ENCODE measurements at places on chromosomes 6 and 20. TPM values are rescaled to one million over a fixed set of nuclear protein-coding genes. Genes with fewer than 3 reads are reported as not detected.

DNA sequence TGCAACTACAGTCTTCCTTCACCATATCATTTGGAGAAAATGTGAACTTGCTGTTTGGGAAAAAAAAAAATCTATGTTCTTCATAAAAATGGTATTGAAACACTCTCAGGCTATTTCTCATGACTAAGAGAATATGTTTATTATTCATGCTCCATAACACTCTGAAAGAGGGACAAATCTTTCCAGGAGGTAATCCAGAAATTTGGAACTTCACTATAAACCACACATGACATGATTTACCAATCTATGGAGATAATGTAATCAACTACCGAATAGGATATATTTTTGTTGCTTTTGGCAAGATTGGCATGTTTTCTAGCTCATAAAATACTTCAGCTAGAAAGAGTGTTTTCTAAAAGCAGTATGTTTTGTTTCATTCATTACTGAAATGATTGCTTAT is 56.3 kb downstream of the THEMIS start:
- DNase-seq, result no peak

- no peak for DNase-seq
These were observed 48.1 kb downstream of the FOXC1 start for GRCh38 chr6:1657771-1658165.

DNA sequence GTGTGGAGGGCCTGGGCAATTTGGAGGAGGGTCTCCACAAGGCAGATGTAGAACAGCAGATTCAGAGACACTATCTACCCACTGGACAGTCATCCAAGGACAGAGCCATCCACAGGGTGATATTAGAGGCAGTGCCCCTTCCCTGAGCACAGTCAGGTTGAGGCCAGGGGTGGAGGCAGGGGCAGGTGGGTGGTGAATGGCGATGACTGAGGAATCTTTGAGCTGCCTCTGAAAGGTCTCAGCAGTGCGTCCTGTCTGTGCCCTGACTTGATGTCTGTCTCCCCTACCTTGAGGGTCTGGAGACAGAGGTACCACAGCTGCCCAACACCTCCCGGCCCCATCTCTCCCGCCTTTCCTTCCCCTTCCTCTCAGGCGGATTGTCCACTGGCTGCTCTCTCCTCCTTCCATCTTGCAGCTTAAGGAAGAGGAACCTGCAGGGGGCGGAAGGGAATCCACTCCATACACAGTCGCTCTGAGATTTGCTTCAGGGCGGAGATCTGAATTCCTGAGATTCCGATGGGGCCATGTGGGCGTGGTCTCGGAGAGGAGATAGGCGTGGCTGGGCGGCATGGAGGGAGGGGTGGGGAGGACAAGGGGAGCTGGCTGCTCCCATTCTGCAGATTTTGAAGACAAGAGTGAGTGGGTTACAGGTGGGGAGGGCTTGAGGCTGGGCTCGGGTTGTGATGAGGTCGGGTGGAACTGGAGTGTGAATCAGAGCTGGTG is 1.7 kb downstream of the MUCL3 start:
- DNase-seq, result peak; percentile 81

DNA sequence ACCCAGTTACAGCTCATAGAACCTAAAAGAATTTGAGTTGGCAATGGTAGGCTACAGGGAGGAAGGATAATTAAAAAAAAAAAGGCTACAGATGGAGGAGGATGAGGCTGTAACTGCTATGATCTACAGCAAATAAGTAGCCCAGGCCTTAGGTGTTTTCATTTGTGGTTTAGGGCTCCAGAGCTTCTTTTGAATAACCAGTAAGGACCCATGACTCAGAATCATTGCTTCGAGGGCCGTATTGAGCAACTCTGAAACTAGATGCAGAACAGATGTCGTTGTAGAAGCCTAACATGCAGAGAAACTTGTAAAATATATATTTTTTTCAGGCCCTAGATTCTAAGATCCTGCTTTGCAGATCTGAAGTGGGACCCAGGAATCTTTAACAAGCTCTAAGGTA is 19.0 kb upstream of the ASIP start:
- peak; percentile 96 for DNase-seq

GRCh38 chr6:111722179-111722731 is 116.6 kb upstream of the TRAF3IP2 start:
- peak; percentile 93 for DNase-seq

DNA sequence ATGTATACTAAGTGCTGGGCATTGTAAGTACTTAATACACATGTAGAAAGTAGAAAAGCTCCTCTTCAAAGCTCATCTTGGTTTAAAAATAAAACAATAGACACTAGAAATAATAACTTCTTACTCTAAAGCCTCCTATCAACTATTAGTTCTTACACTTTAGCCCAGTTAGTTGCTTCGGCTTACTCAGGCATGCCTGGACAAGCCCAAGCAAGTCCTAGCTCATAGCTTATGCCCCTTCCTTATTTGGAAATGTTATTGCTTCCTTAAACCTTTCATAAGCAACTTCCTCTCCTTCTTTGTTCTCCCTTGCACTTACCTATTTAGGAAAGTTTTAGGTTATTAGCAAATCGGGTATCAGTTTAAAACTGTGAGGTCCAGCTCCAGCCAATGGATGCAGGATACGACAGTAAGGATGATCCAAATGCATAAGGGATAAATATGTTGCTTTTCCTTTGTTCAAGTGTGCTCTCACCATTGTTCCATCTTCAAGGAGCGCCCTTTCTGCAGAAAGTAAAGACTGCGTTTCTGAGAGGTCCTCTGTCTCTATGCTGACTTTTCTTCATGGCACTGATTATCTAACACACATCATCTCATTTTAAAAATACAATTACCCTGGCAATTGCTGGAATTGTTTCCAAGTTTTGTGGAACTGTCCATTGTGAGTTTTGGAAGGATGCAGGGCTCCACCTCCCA is 12.3 kb downstream of the TMEM30A start:
- DNase-seq, result peak; percentile 51

GRCh38 chr6:4806337-4806725 is 30.1 kb downstream of the CDYL start:
- no peak for DNase-seq

- no peak for DNase-seq
These were observed 7.0 kb upstream of the RREB1 start for GRCh38 chr6:7100753-7101081.

DNA sequence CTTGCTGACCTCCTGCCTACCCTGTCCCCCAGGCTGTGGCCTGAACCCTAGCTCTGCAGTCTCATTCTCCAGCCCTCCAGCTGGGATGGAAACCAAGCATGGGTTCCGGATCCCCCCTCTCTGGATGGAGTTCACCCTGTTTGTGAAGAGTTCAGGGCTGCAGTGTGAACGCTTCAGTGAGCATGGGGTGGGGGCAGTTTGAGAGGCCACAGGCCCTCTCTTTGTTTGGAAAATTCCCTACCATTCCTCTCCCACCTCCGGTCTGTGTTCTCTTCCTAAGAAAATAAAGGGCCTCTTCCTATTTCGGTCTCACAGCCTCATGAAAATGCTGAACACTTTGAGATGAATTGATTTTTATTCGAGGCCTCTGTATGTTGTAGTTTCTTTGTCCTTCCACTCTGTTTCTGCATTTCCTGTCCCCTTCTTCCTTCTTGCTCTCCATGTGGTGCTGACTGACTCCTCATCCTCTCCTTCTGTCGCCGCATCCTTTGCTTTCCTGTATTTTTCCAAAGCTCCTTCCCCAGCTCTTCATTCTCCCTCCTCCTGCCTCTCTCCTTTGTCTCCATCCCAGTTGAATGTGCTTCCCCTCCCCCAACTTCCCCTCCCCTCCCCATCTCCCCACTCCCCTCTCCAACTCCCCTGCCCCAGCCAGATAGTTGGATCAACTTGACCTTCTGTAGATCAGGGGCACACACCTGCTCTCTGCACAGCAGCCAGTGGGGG is 2.4 kb upstream of the KCNK5 start:
- DNase-seq, result no peak

Gene COX4I2
- total RNA-seq, result not detected

Gene AVP
- total RNA-seq, result not detected

GRCh38 chr6:42942444-42942843 is 13.2 kb downstream of the CNPY3 start:
- no peak for DNase-seq

Gene FILIP1
- total RNA-seq, result 5.5 TPM

All from fibroblast of the aortic adventitia (primary cell).